Fibroblast of villous mesenchyme (primary cell): ENCODE measurements at places on chromosomes 7 and 10.
A peak's percentile ranks its signal among the peaks of the same experiment; 100 is the strongest.

- no peak for DNase-seq
These were observed 541.0 kb upstream of the ADARB2 start for GRCh38 chr10:2278363-2278762.

DNA sequence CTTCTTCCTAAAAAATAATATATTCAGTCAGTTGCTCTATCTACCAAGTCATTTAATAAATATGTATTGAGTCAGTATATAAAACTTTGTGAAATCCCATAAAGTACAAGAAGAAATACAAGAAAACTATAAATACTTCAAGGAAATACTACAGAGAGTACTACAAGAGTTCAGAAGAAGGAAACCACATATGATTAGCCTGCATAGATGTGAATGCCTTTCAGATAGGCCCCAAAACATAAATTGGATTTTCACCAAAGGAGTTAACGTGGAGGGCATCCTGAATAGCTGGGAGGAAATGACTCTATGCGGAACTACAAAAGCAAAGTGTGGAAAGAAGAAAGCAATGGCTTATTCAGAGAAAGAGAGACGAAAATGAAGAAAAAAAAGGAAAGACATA, 120.1 kb downstream of the LRRN3 start:
- DNase-seq = peak; percentile 4

- DNase-seq = no peak
These were observed 9.1 kb upstream of the ZYX start for GRCh38 chr7:143372070-143372469.

DNA sequence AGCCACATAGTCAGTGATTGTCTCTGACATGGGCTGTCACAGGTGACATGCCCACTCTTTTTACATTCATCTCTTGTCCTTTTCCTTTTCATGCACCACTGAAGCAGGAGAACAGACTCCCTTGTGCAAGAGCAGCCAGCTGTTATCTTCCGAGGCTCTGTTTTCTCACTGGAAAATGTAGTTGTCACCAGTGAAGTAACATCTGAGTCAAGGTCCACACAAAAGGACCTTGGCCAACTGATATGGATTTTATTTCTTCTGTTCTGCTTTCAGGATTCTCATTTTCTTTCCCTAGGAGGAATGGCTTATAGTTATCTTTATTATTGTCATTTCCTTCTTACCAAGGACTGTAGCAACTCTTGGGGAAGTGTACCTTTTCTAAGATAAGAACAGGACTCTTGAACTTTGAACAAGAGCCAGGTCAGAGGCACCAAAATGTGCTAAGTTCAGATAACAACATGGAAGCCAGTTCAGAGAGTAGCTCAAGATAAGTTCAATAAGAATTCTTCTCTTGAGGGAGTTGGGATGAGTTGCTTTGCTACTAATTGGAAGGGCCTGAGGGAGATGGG, 22.7 kb downstream of the AVPI1 start:
- DNase-seq = no peak

DNA sequence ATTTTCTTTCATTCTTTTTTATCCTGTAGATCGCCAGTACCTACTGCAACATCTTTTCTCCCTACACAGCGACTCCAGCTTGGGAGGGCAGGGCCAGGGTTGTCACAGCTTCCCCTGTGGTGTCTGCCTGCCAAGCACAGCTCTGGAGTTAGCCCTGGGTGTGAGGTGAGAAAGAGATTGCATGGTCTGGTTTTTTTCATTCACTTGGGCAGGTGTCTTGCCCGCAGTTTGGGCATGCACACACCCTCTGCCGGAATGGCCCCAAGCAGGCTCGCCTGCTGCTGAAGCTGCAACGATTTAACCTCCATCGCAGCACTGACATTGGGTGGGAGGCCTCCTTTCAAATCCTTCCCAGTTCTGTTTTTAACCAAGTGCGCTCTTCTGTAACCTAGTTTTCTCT, 132.8 kb downstream of the WNT2 start:
- DNase-seq = no peak

DNA sequence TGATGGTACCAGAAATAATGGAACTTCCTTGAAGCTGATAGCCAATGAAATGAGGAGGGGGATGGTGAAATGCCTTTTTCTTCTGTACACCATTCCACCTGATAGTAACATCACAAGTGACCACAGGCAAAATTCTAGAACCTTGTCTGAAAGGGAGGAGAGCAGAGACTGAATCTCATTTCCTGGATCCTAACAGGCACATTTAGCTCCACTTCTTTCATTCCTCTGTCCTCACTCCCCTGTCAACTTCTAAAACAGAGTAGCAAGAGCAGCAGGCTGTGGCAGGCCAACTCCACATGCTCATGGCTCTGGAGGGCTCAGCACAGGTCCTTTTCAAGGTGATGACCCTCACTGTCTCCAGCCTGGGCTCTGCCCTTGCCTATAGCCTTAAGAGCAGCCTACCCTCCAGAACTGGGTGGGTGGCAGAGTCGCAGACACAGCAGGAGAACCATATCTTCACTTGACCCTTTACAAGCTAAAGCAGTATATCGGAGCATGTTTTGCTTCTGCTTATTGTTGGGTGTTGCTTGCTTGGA, at the start of gene LRRC18:
LRRC18 (minus strand) TSS at position 51 of the 536 bp plus-strand sequence. CDS start 25,685 bp downstream, outside the sequence.
- no peak for DNase-seq

GRCh38 chr10:89134963-89135362, 72.2 kb downstream of the CH25H start:
- DNase-seq = no peak

DNA sequence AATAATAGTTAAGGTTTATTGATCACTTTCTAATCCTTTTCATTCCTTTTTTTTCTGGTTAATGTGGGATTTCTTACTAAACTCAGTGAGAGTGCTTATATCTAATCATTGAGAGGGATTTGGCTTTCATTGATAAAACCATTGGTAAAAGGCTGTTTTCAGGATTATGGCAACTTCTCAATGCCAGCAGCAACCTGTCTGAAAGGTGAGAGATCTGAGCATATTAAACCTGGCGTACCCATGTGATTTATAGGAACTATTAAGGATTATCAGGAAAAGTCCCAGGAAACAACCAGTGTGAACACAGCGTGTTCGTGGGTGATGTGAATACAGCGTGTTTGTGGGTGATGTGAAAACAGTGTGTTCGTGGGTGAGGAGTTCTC, 65.9 kb downstream of the PDIA4 start:
- DNase-seq = no peak

- no peak for DNase-seq
These were observed at the start of gene WDFY4 for GRCh38 chr10:48684792-48685623. WDFY4 (plus strand) TSS chr10:48684873; CDS start chr10:48709733, 24,860 bp downstream.

GRCh38 chr7:100003711-100004661, 11.4 kb upstream of the ZKSCAN1 start:
- DNase-seq = peak; percentile 71
